Endodermal cell (in vitro differentiated cells): ENCODE measurements at places on chromosomes 5 and 9. TPM values are rescaled to one million over a fixed set of nuclear protein-coding genes. Genes with fewer than 3 reads are reported as not detected.

DNA sequence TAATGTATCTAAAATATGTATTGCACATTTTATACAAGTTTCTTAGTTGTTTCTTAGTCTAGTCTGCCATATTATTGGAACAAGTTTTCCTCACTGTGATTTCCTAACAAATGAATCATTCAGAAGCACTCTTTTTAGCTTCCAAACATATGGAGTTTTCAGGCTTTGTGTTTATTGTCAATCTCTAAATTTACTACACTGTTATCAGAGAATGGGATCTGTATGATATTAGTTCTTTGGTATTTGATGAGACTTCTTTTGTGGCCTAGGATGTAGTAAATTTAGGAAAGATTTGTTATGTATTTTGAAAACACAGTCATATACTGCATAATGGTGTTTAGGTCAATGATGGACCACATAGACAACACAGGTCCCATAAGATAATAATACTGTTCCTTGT is 25.7 kb downstream of the SREK1IP1 start:
- no peak for DNase-seq
- H3K36me3 ChIP-seq: peaks cover 82% of the 10 kb centered on the region
- no peaks in the 10 kb centered on the region for H3K27me3 ChIP-seq
- H3K4me1 ChIP-seq: peaks cover 16% of the 10 kb centered on the region
- H3K27ac ChIP-seq: no peak overlapping the region
- H3K4me3 ChIP-seq: no peak overlapping the region

- peaks cover 5% of the 10 kb centered on the region for H3K4me1 ChIP-seq
- DNase-seq: peak; percentile 79
- H3K27ac ChIP-seq: no peak overlapping the region
- H3K4me3 ChIP-seq: peak overlapping the region; percentile 98
- peaks cover 34% of the 10 kb centered on the region for H3K36me3 ChIP-seq
These were observed 726 bp upstream of the PSMB7 start for GRCh38 chr9:124415852-124416484.

PCDHB14 gene
- 2.6 TPM in 2 replicates for total RNA-seq

DNA sequence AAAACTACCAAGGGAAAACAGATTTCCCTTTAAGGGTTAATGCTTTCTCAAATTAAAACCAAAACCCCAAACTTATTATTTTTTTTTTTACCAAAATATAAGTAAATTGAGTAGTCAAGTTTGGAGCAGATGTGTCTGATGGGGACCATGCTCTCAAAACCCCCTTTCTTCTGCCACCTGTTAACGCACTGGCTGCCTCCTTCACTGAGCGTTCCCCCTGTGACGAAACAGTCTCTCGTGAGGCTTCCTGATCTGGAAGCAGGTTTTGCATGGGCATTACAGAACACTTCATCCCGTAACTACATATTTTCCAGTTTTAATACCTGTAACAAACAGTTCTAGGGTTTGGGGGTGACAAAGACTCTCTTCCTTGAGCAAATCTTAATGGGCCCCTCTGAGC is 59.4 kb downstream of the ANKH start:
- no peaks in the 10 kb centered on the region for H3K36me3 ChIP-seq
- no peaks in the 10 kb centered on the region for H3K4me1 ChIP-seq
- no peak overlapping the region for H3K4me3 ChIP-seq
- no peak overlapping the region for H3K27ac ChIP-seq
- no peak for DNase-seq
- H3K27me3 ChIP-seq: no peaks in the 10 kb centered on the region

DNA sequence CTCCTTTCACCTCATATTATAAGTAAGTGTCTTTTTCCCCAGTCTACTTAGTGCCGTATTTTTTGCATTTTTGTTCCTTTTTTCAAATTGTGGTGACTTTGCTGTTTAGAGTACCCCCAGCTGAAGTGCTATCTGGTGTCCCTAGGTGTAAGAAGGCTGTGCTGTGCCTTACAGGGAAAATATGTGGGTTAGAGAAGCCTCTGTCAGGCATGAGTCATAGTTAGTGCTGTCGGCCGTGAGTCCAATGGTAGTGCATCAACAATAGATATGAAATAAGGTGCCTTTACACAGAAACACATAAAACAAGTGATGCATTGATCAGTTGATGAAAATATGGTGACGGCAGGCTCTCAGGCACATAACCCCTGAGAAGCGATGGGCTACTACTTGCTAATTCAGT is 20.1 kb downstream of the SYK start:
- no peak overlapping the region for H3K4me3 ChIP-seq
- no peaks in the 10 kb centered on the region for H3K4me1 ChIP-seq
- no peak overlapping the region for H3K27ac ChIP-seq

- no peaks in the 10 kb centered on the region for H3K36me3 ChIP-seq
- H3K4me3 ChIP-seq: no peak overlapping the region
- no peak overlapping the region for H3K27ac ChIP-seq
- H3K4me1 ChIP-seq: no peaks in the 10 kb centered on the region
- DNase-seq: no peak
These were observed 72.9 kb downstream of the BAAT start for GRCh38 chr9:101311758-101312420.

- H3K27ac ChIP-seq: no peak within 1 kb of the TSS
- H3K4me3 ChIP-seq: peak within 1 kb of the TSS; percentile 93
- H3K4me1 ChIP-seq: no peaks in the 10 kb centered on the region
- DNase-seq: peak; percentile 96
- no peaks in the 10 kb centered on the region for H3K27me3 ChIP-seq
These were observed at the start of gene MED27 for GRCh38 chr9:132079391-132080091. TSS of gene MED27 (minus strand) at chr9:132079867. CDS start at chr9:132079844, 23 bp downstream.

FKTN gene
- total RNA-seq: 14.2 to 20.8 TPM (median 19.3 TPM) in 3 replicates

GRCh38 chr9:135334953-135335460 is 144.6 kb upstream of the PPP1R26 start:
- no peaks in the 10 kb centered on the region for H3K27me3 ChIP-seq
- no peaks in the 10 kb centered on the region for H3K36me3 ChIP-seq
- H3K4me3 ChIP-seq: no peak overlapping the region
- H3K4me1 ChIP-seq: no peaks in the 10 kb centered on the region
- DNase-seq: peak; percentile 15

DNA sequence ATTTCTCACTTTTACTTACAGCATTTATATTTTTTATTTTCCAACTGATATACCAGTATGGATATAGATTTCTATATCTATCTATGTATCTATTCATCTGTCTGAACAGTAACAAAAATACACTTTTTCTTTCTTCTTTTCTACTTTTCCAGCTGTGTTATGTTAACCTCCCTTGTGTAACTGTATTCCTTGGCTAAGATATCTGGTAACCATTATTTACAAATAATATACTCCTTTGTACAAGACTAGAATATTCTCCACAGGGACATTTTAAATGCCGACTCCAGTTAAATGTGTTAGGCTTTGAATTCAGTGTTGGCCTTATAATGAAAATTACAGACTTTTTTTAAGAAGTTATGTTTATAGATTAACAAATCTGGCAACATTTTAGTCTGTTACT is 168.7 kb downstream of the XRCC4 start:
- H3K4me1 ChIP-seq: no peaks in the 10 kb centered on the region
- no peak for DNase-seq
- H3K27ac ChIP-seq: no peak overlapping the region
- no peaks in the 10 kb centered on the region for H3K36me3 ChIP-seq
